ENCODE measurements at places on chromosomes 1 and 21.

DNA sequence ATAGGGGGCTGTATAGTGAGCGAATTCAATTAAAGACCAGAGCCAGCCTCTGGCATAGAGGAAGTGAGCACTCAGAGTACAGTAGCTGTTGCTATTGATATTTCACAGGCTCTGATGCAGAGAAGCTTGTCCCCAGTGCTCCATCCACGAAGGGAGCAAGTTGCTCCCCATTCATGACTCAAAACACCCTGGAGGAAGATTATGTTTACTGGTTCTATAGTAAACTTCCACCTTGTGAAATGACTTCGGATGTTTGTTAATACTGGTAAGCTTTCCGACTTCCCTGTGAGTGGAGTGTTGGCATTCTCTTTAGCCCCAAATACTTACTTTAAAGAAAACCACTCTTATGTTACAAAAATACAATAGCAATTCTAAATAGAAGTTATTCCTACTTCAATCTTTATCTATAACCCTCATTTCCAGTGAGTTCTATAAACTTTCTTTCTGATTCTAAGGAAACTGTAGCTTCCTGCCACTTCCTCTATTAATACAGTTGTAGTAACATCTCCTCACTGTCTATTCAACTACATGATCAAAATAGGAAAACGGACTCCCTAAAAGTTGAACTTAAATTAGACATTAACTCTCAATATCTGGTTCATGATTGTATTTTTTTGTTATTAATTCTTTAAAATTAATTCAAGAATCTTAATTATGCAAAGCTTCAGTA lies 46.4 kb downstream of the ZNF281 start:
- no peak for DNase-seq

- no peak for DNase-seq
These were observed 80.7 kb downstream of the POU2F1 start for GRCh38 chr1:167301355-167301754.

- no peak for DNase-seq
These were observed 3.2 kb upstream of the HMGB4 start for GRCh38 chr1:33860671-33861070.

DNA sequence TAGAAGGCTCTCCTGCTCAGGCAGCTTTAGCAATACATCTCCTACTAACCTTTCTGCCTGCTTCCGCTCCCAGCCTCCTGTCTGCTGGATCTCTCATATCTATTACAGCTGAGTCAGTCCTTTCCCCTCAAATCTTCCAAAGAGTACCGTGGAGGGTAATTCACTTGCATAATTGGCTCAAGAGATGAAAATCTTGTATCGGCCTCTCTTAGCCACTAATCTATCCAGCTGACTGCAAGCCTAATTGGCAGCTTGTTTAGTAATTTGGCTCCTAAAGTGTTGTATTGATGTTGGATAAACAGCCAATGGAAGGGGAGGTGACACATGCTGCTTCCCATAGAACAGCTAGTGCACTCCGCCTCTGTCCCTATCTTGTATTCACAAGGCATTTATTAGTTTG lies 195.7 kb downstream of the GPATCH2 start:
- no peak for DNase-seq

DNA sequence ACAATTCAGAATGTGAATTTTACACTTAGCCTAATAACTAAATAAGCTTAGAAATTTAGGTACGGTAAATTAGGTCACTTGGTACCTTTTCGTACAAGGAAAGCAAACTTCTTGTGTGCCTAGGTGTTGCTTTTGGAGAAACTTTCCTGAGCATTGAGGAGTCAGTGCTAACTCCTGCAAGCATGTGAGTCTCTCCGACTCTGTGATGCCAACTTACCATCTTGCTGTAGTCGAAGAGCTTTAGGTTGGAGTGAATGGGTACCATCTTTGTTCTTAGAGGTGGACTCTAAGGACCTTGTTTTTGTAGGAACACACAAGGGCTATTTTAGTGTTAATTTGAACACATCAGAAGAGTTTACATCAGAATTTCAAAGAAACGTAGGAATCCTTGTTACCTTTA lies 688.9 kb downstream of the USP25 start:
- no peak for DNase-seq

GRCh38 chr1:71054281-71054731 lies 6.7 kb upstream of the PTGER3 start:
- no peak for DNase-seq

- DNase-seq: no peak
These were observed 86.4 kb downstream of the LTN1 start for GRCh38 chr21:28906236-28906635.

- DNase-seq: no peak
These were observed 21.8 kb downstream of the DHRS3 start for GRCh38 chr1:12596007-12596821.

DNA sequence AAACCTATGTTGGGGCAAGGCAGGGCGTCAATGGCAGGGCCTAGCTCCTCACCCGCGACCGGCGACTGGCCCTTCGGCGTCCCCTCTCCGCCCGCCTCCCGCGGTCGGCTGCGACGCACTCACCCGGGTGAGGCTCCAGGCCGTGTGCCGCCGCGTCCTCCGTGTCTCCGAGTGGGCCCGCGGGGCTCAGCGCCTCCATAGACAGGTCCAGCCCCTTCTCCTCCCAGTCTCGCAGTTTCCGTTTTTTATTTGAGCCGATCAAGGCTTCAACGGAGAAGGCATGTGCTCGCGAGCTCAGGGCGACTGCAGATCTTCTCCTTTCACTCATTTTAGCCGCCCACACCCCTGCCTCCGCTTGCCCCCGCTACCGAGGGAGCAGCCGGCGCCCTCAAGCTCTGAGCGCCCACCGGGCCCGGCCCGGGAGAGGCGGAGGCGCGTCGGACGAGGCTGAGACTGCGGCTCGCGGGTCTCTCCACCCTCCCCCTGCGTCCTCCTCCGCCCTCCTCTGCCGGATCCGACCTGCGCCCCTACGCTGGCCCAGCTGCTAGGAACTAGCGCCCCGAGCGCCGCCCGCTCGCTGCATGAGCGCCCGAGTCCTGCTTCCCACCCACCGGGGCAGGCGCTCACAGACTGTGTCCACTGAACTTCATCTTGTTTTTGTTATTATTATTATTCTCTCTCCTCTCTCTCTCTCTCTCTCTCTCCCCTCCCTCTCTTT lies 516 bp downstream of the TBX15 start:
- DNase-seq: no peak

- DNase-seq: no peak
These were observed 16.1 kb downstream of the USP1 start for GRCh38 chr1:62452951-62453350.

DNA sequence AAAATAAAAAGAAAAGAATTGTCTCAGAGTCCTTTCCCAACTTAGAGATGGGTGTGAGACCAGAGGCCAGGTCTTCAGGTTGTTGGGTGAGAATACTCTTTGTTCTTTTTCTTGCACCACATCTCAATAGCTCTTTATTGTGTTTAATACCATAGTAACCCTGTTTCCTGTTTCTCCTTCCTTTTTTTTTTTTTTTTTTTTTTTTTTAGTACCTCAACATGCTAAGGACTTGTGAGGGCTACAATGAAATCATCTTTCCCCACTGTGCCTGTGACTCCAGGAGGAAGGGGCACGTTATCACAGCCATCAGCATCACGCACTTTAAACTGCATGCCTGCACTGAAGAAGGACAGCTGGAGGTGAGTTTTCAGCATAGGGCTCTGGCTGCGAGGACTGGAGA lies 24.4 kb downstream of the CELF3 start:
- no peak for DNase-seq

- DNase-seq: no peak
These were observed at the start of gene OR10K1 for GRCh38 chr1:158461534-158461933. Gene OR10K1, plus strand, starts transcription at chr1:158461834. Its CDS starts 3,728 bp downstream, at chr1:158465562.

DNA sequence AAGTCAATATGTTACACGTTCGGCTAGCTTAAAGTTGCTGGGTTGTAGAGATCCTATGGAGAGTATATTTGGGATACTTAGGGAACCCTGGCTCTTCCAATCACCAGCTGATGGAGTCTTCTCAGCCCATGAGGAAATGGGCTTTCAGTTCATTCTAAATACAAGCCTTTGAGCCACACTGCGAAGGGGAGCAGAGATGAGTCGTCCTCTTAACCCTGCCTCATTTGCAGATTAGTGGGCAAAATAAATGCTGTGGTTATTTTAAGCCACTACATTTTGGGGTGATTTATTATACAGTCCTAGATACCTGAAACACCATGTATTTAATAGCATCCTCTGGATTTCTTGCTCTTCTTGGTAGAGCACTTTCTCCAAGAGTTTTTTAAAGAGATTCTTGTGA lies 19.0 kb upstream of the VCAM1 start:
- no peak for DNase-seq

Data from CD8-positive, alpha-beta T cell (primary cell).